T-cell (primary cell): ENCODE measurements at places on chromosomes 6 and 20. TPM values are rescaled to one million over a fixed set of nuclear protein-coding genes. Genes with fewer than 3 reads are reported as not detected.

Gene LAMA2
- total RNA-seq: 0.47 TPM

Gene SIM1
- total RNA-seq: not detected

Gene TMEM74B
- total RNA-seq: not detected

Gene STX11
- 4.3 TPM for total RNA-seq

Gene HAO1
- not detected for total RNA-seq

- DNase-seq: no peak
- no peak overlapping the region for H3K4me3 ChIP-seq
- no peaks in the 10 kb centered on the region for H3K27me3 ChIP-seq
- no peaks in the 10 kb centered on the region for H3K4me1 ChIP-seq
- no peak overlapping the region for H3K27ac ChIP-seq
These were observed 32.3 kb upstream of the CITED2 start for GRCh38 chr6:139406577-139407343.

DNA sequence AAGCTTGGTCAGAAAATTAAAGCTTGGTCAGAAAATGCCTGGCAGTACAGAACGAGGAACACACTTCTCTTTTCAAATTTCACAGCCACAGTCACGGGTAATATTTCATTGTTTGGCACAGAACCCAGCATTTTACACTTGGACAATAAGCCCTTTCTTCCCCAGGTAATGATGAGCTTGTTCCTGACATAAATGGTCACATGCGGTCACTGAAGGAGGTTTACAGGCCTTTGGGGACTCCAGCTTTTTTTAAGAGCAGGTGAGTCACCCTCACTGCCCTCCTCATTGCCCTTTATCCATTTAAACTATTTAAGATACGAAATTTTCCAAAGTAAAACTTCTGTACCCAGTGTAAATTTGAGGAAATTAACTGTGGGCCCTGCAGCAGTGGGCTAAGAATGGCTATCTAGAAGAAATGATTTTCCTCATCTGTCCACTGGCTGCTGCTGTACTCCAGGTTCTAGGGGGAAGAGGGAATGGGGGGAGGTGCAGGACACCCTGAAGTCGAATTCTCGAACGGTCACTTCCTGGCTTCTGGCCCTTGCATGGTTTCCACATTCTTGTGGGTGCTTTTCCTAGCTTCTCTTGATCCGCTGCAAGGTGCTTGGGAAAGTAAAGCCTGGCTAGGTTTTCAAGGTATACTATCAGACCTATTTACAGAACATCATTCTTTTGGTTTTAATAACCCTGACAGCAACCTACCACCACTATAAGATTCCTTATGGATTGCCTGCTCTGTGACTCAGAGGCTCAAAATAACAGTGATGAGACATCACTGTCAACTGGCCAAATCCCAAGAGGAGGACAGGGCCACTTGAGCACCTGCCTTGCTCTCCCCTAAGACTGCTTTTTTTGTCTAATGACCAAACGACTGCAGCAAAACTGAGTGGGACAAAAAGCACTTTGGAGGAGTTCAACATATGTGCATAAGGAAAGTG lies 75.8 kb downstream of the PREP start:
- H3K4me3 ChIP-seq: no peak overlapping the region
- no peak overlapping the region for H3K27ac ChIP-seq
- no peaks in the 10 kb centered on the region for H3K4me1 ChIP-seq
- H3K36me3 ChIP-seq: peaks cover 12% of the 10 kb centered on the region
- DNase-seq: no peak
- H3K27me3 ChIP-seq: no peaks in the 10 kb centered on the region

DNA sequence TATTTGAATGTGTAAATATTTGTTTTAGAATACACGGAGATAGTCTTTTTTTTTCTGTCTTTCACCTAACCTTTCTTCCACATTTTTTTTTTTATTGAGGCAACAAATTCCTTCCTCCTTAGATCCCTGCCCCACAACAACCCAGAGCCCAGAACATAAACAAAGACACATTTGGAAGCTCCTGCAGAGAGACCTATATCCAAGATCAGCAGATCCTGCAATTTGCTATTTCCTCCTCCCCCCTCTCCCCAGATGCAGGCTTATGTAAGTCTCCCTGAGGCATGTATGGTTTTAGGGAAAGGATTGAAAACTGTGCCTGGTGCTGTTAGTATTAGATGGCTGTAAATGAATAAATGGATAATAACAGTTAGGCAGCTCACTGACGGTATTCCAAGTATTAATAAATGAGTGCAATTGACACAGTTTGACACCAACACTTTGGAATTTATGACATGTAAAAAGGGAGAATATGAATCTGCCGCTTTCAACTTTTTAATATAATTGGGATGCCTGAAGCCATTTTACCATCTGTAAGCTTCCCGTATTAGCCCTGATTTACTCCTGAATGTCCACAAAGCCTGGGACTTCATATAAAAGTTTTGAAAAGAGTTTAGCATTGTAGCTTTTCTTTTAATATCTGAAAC lies 608.3 kb upstream of the CITED2 start:
- no peak for DNase-seq
- H3K4me1 ChIP-seq: no peaks in the 10 kb centered on the region
- H3K36me3 ChIP-seq: no peaks in the 10 kb centered on the region
- H3K4me3 ChIP-seq: no peak overlapping the region

DNA sequence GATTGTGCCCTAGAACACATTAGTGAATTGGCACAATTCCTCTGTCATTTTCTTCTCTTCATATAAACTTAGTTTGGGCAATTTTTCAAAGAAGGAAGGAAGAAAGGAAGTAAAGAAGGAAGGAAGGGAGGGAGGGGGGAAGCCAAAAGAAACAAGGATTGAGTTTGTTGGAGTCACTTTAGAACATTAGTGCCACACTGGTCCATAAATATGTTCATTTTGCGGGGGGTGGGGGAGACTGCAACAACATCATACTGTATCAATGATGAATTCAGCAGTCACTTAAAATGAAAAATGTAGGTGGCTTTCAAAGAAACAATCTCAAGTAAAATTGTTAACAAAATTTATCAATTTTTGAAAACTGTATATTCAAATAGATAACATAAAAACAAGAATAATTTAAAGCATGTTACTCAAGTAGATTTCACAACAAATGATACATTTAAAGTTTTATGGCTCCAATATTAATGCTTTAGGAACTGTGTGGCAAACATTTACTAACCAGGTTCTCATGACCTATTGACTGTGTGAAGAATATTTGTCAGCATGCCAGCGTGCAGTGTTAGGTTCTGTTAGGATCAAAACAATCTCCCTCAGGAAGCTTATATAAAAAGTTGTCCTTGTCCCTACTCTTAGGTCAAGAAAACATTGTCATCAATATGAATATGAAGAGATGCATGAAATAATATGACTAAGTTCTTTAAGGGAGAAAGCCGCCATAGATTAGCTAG lies 208.1 kb upstream of the AGPAT4 start:
- no peaks in the 10 kb centered on the region for H3K27me3 ChIP-seq
- no peak for DNase-seq
- no peaks in the 10 kb centered on the region for H3K4me1 ChIP-seq
- no peaks in the 10 kb centered on the region for H3K36me3 ChIP-seq
- no peak overlapping the region for H3K4me3 ChIP-seq

DNA sequence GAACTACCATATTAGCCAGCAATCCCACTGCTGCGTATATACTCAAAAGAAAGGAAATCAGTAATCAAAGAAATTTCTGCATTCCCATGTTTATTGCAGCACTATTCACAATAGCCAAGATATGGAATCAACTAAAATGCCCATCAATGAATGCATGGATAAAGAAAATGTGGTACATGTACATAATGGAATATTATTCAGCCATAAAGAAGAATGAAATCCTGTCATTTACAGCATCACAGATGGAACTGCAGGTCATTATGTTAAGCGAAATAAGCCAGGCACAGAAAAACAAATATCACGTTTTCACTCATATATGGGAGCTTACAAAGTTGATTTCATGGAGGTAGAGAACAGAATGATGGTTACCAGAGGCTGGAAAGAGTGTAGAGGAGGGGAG lies 65.1 kb downstream of the ALDH8A1 start:
- H3K27me3 ChIP-seq: peaks cover 4% of the 10 kb centered on the region
- no peaks in the 10 kb centered on the region for H3K36me3 ChIP-seq
- H3K27ac ChIP-seq: no peak overlapping the region
- no peak for DNase-seq
- no peak overlapping the region for H3K4me3 ChIP-seq

GRCh38 chr20:9927224-9927623 lies 88.3 kb upstream of the PAK5 start:
- H3K27ac ChIP-seq: no peak overlapping the region
- no peak for DNase-seq
- no peak overlapping the region for H3K4me3 ChIP-seq
- H3K36me3 ChIP-seq: no peaks in the 10 kb centered on the region
- H3K4me1 ChIP-seq: no peaks in the 10 kb centered on the region

DNA sequence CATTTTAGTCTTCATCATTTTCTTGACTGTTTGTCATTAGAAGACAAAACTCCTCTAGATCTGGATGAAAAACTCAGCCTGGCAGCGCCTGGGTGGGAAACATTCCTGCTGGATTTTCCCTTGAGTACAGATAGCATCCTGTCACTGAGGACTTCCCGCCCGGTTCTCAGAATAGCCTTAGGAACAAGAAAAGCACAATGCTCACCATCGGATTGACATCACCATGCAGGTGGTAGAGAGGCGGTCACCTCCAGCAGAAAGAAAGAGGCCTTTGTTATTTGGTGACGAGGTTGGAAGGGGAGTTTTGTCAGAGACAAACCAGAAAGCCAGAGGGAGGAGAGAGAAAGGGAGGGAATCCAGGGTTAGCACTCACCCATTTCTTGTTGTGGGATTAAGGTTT lies 39.8 kb downstream of the KIF25 start:
- no peak overlapping the region for H3K27ac ChIP-seq
- no peaks in the 10 kb centered on the region for H3K36me3 ChIP-seq
- H3K4me3 ChIP-seq: no peak overlapping the region

DNA sequence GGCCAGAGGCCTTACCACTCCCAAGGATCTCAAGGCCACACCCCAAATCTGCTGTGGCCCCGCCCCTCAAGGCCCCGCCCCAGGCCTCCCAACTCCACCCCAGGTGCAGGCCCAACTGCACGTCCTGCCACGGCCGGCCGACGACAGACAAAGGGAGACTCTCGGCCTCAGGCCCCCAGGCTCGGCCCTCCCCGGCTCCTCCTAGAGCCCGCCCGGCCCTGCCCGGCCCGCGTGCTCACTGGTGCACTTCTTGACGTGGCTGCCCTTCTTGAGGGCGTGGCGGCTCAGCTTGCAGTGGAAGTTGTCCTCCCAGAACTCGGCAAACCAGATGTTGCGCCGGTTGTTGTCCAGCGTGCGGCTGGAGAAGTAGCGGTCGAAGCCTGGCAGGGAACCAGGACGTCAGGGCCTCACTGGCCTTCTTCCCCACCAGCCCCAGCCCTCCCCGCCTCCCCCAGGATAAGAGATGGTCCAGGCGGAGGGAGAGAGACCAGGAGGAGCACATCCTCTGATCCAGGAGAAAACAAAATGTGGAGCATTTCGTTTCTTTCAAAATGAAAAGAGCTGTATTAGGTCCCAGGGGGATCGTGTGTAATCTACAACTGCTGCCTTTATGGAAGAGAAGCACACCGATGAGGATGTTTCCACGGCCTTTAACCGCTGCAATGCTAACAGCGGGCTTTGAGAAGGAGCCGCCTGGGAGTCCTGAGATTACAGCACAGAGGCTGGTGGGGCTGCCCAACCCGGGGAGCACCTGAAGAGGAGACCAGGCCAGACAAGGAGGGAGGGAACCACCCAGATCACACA lies 89.4 kb downstream of the GRM4 start:
- peaks cover 60% of the 10 kb centered on the region for H3K27me3 ChIP-seq
- H3K4me3 ChIP-seq: no peak overlapping the region
- H3K4me1 ChIP-seq: peaks cover 4% of the 10 kb centered on the region

- no peak overlapping the region for H3K4me3 ChIP-seq
- H3K27ac ChIP-seq: no peak overlapping the region
- no peaks in the 10 kb centered on the region for H3K27me3 ChIP-seq
- DNase-seq: no peak
These were observed 146.9 kb downstream of the MACROD2 start for GRCh38 chr20:14142171-14142570.

DNA sequence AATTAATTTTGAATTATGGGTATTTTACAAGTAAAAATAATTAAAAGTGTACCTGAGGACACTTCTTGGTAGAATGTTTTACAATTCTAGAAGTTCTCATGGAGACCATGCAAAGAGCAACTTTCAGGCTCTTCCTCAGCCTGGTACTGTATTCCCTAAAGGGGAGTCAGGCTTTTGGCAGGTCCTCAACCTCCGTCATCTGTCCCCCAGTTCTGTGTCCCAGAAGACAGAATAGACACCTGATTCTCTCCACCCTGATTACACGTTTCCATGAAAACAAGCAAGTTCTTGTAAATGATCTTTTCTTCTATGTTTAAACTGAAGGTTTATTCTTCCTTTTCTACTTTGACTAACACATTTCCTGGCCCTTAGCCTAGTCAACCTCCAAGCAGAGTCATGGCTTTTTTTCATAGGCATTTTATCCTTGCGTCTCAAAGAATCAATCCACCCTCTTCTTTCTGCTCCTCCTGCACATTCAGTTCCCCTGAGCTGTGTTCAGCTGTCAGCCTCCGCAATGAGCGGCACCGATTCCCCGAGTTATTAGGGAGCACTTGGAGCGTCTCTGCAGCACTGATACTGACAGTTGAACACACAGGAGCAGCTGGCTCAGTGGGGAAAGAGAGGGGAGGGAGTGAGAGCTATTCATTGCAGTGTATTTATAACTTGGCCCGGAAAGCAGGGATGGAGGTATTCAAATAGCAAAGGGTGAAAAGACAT lies 1082.4 kb upstream of the MAP3K7 start:
- no peaks in the 10 kb centered on the region for H3K4me1 ChIP-seq
- H3K36me3 ChIP-seq: no peaks in the 10 kb centered on the region
- no peak overlapping the region for H3K27ac ChIP-seq
- no peak overlapping the region for H3K4me3 ChIP-seq
- no peak for DNase-seq

DNA sequence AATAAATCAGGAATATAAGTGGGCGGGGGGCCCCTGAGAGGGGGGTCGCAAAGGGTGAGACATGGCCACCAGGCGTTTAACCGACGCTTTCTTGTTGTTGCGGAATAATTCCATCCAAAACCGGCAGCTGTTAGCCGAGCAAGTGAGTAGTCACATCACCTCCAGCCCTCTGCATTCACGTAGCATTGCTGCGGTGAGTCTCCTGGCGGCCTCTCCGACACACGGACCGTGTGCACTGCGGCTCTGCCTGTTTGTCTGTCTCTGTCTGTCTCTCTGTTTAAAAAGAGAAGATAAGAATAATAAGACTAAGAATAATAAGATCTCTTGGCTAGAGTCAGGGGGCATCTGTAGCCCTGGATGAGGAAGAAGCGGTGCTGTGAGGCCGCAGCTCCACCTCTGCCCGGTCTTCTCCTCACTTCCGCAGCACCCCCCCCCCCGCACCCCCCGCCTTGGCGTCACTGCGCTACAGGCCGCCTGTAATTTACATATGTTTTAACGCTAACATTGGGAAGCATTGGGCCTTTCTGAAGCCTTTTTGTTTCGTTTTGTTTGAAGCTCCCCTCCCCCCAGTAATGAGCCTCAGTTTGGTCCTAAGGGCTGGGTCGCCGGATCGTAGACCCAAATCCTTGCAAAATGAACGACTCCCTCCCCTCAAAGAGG lies 993 bp downstream of the STX16 start:
- no peaks in the 10 kb centered on the region for H3K27me3 ChIP-seq
- peaks cover 33% of the 10 kb centered on the region for H3K4me1 ChIP-seq
- peak; percentile 52 for DNase-seq
- peaks cover 2% of the 10 kb centered on the region for H3K36me3 ChIP-seq
- H3K27ac ChIP-seq: peak overlapping the region; percentile 95
